ENCODE measurements at places on chromosomes 6 and 20.
A peak's percentile ranks its signal among the peaks of the same experiment; 100 is the strongest.

GRCh38 chr6:168093634-168094033, 14.6 kb upstream of the FRMD1 start:
- DNase-seq, result no peak

- DNase-seq, result no peak
These were observed 158.8 kb downstream of the DLL1 start for GRCh38 chr6:170132011-170132521.

- no peak for DNase-seq
These were observed 17.9 kb downstream of the PLCG1 start for GRCh38 chr20:41155261-41155660.

- DNase-seq, result no peak
These were observed 41.0 kb upstream of the SIRPA start for GRCh38 chr20:1854246-1854645.

- no peak for DNase-seq
These were observed 158.9 kb upstream of the ZNF217 start for GRCh38 chr20:53752583-53752970.

- DNase-seq, result no peak
These were observed 840 bp downstream of the PPP1R3D start for GRCh38 chr20:59939052-59939878.

DNA sequence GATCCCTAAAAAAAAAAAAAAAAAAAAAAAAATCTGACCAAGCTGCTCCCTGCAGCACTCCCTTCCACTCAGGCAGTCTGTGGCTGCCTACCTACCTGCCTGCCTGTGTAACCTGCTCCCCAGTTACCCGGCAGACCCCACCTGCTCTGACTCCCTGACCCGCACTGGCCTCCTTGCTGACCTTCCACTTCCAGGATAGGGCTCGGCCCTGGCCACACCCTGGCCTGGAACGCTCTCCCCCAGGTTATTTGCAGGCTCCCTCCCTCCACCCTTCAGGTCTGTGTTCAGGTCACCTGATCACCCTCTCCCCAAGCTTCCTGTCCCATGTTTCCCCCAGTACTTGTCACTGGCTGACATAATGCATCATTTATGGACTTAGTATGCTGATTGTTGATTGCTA, 134.3 kb downstream of the SLC23A2 start:
- DNase-seq, result no peak

- DNase-seq, result peak; percentile 5
These were observed 35.8 kb downstream of the TBX18 start for GRCh38 chr6:84728602-84729001.

GRCh38 chr20:59564171-59564570, 40.2 kb upstream of the PHACTR3 start:
- no peak for DNase-seq
